Activated CD8-positive, alpha-beta memory T cell treated with anti-CD3 and anti-CD28 coated beads for 4 hours (primary cell): ENCODE measurements at places on chromosomes 3 and 15.

DNA sequence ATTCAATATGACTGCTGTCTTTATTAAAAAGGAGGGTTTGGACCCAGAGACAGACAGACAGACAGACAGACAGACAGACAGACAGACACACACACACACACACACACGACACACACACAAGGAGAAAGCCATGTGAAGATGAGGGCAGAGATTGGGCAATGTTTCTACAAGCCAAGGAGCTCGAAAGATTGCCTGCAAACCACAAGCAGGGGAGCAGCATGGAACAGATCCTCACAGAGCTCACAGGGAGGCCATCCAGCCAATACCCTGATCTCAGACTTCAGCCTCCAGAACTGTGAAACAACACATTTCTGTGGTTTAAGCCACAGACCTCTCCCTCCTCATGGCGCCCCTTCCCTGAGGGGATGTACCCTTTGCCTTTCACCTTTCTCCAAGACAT, 35.8 kb upstream of the ABHD2 start:
- no peak for DNase-seq

- no peak for DNase-seq
Measured at GRCh38 chr3:150074277-150074676, 103.6 kb upstream of the PFN2 start.

DNA sequence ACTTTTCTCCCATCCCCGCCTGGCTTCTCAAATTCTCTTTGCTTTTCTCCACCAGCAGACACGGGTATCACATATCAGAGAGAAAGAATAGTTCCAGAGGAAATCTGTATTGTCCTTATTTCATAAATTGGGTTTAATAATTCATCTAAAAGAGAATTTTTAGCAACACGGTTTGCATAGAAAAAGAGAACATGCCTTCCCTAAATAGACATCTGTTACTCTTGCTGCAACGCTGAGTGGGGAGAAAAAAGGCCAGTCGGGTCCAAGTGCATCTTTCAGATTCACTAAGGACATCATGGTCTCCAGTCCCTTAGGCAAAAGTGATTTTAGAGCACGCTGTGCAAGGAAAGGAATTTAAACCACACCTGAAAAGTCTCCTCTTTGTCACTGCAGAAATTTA, 201.3 kb downstream of the ABHD5 start:
- DNase-seq = no peak

DNA sequence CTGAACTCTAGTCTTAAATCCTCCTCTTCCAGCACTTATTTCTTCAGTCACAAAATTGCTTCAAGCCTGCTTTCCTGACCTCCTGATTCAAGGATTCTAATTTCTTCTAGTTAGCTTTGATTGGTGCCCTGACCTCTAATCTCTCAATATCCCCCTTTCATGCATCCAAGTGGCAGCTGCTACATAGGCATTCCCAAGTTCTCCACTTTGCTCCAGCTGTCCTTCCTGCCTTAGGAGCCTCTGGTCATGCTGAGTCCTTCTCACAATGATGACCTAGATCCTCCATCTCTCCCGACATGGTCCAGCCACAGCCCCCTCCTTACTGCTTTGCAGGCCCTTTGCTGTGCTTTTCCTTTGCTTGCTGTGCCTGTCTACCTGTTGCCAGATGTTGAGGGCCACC, 347.8 kb upstream of the C2CD4B start:
- DNase-seq = no peak

DNA sequence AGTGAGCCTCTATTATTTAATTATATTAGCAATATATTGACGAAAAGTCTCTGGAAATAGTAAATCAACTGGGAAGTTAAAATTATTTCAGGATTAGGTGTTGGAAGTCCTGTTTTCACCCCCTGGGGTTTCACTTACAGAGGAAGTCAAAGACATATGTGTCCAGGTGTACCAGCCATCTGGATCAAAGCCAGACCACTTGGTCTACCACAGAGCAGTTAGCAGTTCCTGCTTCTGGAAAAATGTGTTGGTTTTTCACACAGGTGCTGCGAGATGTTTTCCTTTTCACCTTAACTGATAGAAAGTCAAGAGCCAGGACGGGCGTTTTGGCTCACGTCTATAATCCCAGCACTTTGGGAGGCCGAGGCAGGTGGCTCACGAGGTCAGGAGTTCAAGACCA, 13.1 kb downstream of the MME start:
- DNase-seq = no peak

- DNase-seq = no peak
Measured at GRCh38 chr15:34651997-34652725, 68.7 kb upstream of the GOLGA8B start.

GRCh38 chr15:49750553-49750952, 129.7 kb downstream of the DTWD1 start:
- no peak for DNase-seq

- no peak for DNase-seq
Measured at GRCh38 chr3:87046241-87046640, 55.3 kb upstream of the VGLL3 start.

DNA sequence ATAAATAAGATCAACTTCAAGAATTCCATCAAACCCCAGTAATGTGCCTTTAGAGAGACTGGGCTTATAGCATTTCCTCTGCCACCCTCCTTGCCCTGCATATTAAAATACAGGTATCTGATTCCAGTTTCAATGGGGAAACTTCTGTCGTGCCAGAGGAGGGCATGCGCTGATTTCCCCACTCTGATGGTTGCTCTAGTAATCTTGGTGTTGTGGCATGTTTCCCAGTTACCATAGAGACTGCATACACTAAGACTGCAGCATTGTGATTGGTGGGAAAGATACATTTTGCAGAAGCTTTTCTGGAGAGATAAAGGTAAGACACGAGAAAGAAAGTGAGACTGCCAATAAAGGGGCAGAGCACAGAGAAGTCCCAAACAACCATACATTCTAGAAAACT, 225.6 kb downstream of the TIGIT start:
- DNase-seq = no peak

DNA sequence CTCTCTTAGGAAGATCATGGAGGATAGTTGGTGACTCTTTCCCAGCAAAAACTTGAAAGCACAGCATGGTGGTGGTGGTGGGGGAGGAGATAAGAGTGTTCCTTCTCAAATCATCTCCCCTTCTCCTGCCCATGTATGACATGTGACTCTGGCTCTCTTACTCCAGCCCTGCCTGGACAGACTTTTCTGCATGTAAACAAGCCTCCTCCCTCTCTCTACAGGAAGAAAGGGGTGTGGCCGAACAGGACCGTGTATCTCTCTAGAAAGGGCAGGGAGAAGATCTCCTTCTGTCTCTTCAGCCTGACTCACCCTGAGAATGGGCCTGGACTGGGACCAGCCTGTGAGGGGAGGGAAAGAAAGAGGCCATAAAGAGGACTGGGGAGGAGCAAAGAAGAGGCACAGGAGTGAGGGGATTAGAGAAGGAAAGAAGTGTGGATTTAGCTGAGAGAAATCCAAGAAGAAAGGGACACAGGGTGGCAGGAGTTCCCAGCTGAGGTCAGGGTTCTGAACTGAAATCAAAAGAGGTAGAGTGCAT, 1.5 kb downstream of the CELF6 start:
- DNase-seq = no peak

DNA sequence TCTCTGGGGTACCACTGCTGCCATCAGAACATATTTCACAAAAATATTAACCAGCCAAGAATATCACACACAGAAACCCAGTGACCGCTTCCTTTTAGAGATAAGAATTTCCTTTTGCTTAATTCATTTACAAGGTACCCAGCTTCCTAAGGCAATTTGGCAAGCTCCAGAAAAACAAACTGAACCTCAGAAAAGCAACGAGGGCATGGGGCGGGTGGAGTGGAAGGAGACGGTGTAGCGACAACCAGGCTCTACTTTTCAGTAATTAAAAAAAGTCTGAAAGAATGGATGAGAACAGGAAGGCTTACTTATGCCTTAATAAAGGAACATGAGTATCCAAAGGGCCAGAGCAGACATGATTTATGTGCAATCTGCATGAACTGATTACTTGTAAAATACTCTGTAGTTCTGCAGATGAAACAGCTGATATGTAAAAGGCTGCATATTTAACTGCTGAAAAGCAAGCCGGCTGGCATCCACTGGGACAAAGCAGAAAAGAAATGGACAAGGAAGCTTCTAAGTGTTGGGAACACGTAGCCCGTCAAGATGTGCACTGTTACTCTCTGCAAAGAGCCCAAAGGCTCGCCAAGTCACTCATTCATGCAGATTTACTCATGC, 18.6 kb downstream of the RFTN1 start:
- DNase-seq = no peak

- DNase-seq = no peak
Measured at GRCh38 chr3:171420667-171421066, 39.5 kb downstream of the TNIK start.

DNA sequence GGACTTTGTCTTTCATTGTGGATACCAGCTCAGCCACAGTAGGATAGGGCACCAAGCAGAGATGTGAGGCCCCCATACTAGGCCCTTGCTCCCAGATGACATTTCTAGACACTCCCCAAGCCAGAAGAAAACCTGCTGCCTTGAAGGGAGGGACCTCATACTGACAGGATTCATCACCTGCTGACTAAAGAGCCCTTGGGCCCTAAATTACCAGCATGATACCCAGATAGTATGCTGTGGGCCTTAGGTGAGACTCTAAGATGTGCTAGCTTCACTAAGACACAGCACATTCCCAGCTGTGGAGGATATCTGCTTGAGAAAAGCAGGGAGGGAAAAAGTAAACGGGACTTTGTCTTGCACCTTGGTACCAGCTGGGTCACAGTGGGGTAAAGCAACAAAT, 324.0 kb downstream of the TBL1XR1 start:
- DNase-seq = no peak

- DNase-seq = no peak
Measured at GRCh38 chr15:60389261-60390077, 8.3 kb downstream of the ANXA2 start.

- no peak for DNase-seq
Measured at GRCh38 chr3:112631257-112631656, 9.7 kb downstream of the CCDC80 start.

GRCh38 chr15:53841651-53842050, 82.2 kb upstream of the WDR72 start:
- DNase-seq = no peak

DNA sequence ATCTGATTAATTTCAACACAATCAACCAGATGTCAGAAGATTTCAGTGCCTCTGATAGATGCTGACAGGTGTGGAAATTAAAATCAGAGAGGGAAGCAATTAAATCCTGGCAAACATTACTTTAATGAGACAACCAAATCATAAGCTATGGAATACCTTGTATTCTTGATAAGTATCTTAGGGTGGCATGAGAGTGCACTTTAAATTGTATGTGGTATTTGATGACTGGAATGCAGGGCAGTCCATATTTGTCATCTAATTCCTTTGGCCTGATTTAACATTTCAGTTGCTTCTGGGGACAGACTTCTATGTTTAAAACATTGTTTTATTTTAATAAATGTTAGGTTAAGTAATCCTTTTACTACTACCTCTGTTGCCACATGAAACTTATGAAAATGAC, 184.1 kb downstream of the LPP start:
- DNase-seq = no peak

GRCh38 chr15:84099181-84099580, 136.4 kb upstream of the GOLGA6L4 start:
- DNase-seq = no peak

DNA sequence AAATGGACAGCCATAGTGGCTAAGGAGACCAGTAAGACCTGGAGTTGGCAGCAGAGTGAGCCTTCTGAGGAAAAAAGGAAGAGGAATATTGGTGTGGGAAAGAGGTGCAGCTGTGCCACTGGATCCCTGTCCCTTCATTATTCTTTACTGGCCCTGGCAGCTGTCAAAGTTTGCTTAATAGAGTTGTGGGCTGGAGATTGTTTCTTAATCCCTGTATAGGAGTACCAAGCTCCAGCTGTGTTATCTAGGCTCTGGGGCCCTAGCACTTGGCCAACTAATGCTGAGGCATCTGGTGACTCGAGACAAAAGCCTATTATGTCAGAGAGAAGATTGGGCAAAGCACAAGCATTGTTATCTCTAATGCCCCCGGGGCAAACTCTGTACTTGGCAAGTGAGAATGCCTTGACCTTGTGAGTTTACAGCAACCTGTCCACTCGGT, 61.4 kb downstream of the ZNF609 start:
- no peak for DNase-seq

GRCh38 chr3:171176244-171176933, 149.9 kb upstream of the SLC2A2 start:
- DNase-seq = no peak

- no peak for DNase-seq
Measured at GRCh38 chr3:146037697-146038096, 123.3 kb downstream of the PLOD2 start.

- DNase-seq = no peak
Measured at GRCh38 chr3:40780925-40781406, 256.2 kb downstream of the ZNF621 start.

DNA sequence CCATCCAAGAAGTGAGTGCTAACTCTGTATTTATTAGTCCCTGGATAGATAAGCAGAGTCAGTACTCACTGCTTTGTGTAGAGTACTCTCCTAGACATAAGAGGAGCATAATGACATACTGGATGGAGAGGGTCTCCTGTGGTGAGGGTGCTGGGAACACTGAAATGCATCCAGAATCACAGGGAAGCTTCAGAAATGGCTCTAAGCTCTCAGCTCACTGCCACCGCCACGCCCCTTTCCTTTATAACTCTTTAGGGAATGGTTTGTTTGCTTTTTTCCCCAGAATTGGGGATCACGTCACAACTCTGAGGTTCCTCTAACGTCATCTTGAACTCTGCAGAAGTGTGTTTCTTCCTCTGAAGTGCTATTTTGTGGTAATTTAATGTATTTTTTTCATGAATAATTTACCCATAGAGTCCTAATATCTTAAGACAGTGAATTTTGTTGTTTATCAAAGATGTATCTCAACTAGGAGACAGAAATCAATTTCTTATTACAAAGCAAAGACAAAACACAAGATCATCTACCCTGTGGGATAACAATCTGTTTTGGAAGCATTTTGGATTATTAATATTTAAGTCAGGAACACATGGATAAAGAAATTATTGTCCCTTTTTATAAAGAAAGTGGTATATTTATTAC, 154.6 kb downstream of the PTPRG start:
- no peak for DNase-seq

GRCh38 chr15:85689729-85690128, 105.0 kb downstream of the KLHL25 start:
- DNase-seq = peak; percentile 40

DNA sequence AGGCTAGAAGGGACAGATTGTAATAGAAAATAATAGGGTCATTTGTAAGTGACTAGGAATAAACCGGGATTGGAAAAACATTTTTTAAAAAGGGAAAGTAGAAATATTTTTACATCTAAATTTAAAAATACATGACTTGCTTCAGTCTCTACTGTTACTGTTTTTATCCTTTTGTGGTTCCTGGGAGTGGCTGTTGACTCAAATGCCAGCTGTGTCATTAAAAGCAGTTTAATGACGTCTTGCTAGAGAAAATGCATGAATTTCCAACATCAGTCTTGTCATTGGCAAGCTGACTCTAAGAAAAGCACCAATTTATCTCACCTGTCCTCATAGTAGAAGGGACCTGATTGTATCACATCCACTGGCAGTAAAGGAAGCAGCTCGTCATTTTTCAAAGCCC, 16.7 kb upstream of the LCMT2 start:
- no peak for DNase-seq

- no peak for DNase-seq
Measured at GRCh38 chr3:47359323-47359722, 21.5 kb upstream of the PTPN23 start.
